Activated CD4-positive, CD25-positive, alpha-beta regulatory T cell treated with anti-CD3 and anti-CD28 coated beads, Interleukin-2, amount 50 U/mL, for 16 hours (primary cell): ENCODE measurements at places on chromosomes 16 and 17.

- no peak for DNase-seq
These were observed 51.7 kb upstream of the LGALS9 start for GRCh38 chr17:27579304-27579703.

- no peak for DNase-seq
These were observed 9.7 kb upstream of the CLEC18A start for GRCh38 chr16:69941251-69942098.

DNA sequence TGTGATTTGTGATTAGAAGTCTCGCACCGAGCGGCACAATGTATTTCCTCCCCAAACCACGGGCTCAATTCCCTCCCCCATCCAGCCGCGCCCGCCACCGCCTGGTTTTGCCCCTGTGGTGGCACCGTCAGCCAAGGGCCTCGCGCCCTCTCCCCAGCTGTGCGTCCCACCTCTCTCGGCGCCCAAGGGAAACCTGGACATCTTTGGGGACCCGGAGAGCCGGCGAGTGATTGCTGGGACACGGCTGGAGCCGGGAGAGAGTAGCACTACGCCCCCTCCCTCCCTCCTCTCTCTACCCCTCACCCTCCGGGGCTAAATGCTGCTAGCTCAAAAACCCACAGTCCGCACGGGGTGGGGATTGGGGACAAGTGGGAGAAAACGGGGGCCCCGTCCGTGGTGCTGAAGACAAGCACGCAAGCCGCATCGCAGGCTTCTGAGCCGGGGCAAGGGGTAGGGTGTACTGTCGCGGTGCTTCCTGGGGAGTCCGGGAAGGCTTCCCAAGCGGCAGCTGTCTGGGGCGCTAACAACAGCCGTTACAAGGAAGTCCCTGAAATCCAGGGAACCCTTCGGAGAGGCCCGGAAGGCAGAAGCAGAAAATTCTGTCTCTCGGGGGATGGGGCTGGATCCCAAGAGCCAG, 1.4 kb downstream of the CBLN1 start:
- DNase-seq, result no peak

DNA sequence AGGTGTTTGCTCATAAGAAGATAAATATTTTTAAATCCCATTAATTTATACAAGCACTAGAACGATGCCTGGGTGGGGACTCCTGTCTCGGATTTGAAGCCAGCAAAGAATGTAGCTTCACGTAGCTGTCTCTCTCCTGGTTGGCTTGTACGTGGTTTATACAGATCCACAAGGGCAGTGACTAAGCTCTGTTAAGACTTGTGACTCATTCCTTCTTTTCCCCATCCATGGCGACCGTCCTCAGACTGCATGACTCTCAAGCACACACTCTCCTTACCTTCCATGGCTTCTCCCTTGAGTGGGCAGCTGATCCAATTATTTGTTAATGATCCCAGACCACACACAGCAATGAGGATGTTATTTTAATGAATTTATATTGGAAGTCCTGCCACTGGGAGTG, 679.7 kb upstream of the SOX9 start:
- no peak for DNase-seq

DNA sequence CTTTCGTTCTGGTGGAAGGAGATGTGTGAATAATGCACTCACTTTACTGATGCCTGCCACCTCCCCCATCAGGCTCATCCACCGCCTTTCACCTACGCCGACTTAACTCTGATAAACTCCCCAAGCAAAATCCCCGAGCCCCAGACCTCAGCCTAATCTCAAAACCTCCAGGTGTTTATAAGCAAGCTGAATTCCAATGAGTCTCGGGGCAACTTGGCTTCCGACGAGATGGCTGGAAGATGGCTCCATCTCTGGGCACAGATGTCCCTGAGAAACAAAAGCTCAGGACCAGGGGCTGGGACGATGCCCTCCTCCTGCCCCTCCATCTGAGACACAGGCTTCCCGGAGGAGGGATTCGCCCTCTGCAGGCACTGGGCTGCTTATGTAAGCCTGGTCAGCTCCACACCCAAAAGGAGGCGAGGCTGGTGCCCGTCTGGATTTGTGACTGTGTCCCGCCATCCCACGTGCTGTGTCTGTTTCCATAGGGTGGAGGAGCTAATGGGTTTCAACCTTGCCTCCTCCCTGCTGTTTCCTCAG, 386.4 kb upstream of the TNRC6C start:
- DNase-seq, result no peak

GRCh38 chr17:73211745-73212144, 18.9 kb downstream of the COG1 start:
- DNase-seq, result no peak

DNA sequence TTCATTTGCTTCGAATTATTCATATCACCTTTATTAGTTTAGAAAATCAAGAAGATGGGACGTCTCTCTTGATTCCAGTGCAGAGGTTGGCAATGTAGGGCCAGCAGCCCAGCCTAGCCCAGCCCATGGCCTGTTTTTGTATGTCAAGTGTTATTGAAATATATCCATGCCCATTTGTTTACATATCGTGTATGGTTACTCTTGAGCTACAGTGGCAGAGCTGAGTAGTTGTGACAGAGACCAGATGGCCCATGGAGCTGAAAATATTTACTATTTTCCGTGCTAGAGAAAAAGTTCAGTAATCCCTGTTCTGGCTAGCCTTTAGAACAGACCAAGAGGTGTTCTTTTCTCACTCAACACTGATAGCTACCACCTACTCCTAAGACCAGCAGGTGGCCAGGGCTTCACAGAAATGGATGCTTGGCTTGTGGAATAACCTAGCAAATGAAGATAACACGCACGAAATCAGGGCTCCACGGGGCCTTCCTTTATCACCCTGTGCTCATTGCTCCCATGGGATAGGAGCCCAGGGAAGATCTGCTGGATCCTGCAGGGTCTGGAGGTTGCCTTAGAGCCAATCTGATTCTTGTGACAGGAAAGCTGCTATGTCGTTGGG, 123.2 kb upstream of the ANKFN1 start:
- DNase-seq, result no peak

DNA sequence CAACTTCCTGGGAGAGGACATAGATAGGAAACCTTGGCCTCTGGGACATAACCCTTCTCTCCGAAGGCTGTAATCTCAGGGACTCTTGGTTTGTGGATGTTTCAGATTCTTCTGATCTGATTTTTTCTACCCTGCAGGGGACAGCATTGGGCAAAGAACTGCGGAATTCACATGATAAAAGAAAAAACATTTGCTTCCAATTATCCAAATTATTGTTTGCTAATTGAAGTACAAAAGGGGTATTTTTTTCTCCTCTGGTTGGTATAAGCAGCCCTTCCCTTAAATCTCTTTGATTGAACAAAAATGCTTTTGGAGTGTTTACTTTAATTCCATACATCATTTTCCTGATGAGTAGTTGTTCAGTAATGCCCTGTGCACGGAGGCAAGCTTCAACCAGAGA, 251.7 kb upstream of the IRX3 start:
- DNase-seq, result no peak

- DNase-seq, result no peak
These were observed 25.9 kb downstream of the AP2B1 start for GRCh38 chr17:35612924-35613521.

DNA sequence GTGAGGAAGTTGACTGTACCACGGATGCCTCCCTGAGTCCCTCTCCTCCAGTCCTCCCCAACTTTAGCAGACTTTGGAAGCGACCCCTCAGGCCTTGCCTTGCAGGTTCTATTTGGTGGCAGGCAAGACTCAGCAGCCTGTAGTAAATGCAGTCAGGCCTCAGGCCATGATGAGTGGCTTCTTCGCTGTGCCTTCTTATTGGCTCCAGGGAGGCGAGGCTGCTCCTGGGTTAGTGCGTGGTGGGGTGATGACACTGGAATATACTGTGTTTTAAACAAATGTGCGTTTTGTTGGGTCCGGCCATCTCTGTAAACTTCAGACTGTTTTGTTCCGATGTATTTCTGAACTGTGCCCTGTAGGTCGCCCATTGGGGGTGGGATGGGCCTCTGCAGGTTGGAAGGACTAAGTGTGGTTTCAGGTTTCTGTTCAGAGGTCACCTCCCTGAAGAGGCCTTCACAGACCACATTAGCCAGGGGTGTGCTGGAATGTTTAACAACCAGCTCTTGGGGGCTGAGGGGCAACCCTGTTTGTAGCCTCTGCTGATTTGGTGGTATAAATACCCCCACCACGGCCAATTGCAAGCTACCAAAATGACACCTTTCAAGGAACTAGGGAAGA, 62.5 kb downstream of the CYLD start:
- DNase-seq, result no peak

DNA sequence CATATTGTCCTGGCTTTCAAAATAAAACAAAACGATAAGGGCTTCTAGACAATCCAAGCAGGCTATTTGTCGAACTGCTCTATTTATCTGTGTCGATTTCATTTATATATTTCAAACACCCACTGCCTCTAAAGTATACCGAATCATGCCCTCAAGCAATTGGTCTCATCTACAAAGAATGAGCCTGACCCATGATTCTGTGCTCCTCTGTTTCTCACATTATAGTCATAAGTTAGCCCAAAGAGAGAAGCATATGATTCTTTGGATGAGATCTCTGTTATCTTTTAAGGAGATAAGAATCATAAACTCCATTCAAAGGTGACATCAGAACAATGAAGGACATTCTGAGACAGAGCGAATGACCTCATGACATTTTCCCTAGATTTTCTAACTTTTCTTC, 191.1 kb downstream of the MAP2K6 start:
- DNase-seq, result no peak

- no peak for DNase-seq
These were observed 596.0 kb upstream of the GOT2 start for GRCh38 chr16:59330019-59330670.

DNA sequence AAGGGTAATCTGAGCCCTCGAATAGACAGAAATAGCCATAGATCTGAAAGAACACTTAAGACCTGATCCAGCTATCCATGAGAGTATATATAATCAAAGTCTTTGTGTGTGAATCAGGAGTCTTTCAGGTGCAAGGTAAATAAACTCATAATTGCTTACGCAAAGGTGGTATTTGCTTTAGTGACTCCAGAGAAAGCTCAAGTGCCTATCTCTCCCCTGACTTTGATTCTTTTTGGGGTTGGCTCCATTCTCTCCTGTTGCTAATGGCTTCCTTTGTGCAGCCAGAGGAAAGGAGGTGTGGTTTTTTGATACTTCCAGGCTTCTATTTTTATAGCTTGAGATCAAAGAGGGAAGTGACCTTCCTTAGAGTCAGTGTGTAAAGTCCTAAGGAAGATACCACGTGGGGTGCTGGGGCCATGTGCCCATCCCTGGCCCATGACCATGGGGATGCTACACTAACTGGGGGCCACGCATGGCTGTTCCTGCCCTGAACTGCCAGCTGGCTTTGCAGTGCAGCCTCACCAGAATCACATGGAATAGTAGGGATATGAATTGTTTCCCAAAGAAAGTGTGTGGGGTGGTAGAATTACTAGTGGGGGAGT, 45.8 kb downstream of the TENT4B start:
- DNase-seq, result no peak

DNA sequence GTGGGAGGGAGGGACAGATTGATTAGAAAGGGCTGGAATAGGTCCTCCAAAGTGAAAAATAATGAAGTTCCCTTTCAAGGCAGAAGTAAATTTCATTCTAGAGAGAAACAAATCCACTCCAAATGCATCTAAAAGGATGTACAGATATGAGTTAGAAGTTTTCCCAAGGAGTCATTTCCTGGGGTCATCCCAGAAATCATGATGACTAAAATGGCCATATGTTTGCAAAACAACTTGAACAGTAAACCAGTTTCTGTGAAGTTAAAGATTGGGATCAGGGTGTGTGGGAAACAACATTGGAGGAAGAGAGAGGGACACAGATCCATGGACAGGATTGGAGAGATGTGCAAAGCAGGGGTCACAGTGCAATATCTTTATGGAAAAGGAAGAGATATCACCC, 32.5 kb upstream of the ARHGAP44 start:
- DNase-seq, result no peak

DNA sequence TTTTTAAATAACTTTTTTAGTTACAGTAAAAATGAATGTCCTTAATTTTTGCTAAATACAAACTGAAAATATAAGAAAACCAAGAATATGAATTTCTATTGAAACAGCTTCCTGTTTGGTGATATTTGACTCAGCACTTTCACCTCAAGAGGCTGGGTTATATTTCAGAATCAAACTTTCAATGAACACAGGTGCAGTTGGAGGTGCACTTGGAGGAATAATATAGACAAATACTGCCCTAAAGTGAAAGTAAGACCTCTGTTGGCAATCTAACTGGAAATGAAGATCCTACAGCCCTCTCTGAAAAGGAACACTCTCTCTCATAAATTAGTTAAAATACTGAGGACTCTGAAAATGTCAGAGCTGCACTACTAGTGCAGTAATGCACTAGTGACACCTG, 106.2 kb downstream of the BRIP1 start:
- no peak for DNase-seq

DNA sequence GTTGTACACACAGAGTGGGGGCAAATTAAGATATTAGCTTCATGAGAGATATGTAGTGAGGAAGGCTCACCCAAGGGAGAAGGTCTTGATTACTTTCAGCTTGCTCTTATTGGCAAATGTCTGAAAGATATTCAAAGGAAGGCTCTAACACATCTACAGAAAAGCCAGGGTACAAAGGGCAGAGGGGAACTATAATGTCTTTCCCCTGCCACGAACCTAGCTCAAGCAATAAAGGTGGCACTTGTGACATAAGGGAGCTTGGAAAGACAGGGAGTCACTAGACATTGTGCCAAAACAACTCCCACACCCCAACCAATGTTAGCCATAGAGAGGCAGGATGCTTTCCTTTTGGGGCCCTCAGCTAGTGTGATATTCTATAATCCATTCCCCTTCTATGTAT, 52.2 kb upstream of the SOX9 start:
- no peak for DNase-seq

- no peak for DNase-seq
These were observed 24.7 kb downstream of the GDE1 start for GRCh38 chr16:19497176-19497575.

DNA sequence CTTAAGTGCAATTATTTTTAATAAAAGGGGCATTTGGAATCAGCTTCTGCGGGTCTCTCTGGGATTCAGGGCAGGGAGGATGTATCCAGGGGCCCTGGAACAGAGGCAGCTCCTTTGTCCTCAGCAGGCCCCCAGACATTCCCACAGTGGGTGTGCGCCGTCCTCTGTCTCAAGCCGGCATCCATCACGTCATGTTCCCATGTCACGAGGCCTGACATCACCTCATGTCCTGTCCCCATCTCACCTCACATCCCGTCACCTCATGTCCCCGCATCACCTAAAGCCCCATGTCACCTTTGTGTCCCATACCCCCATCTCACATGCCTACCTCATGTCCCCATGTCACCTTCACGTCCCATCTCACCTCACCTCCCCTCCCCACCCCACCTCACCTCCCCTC, 18.5 kb downstream of the GAA start:
- no peak for DNase-seq

DNA sequence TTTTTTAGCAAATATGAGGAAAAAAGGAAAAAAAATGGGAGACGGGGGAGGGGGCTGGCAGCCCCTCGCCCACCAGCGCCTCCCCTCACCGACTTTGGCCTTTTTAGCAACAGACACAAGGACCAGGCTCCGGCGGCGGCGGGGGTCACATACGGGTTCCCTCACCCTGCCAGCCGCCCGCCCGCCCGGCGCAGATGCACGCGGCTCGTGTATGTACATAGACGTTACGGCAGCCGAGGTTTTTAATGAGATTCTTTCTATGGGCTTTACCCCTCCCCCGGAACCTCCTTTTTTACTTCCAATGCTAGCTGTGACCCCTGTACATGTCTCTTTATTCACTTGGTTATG, 1.2 kb upstream of the TMEM88 start:
- no peak for DNase-seq
